ENCODE measurements at places on chromosomes 1 and 21.

- DNase-seq = no peak
Observed at GRCh38 chr1:201631037-201631436, 92.1 kb downstream of the NAV1 start.

- DNase-seq = no peak
Observed at GRCh38 chr1:213331631-213332175, 280.7 kb downstream of the RPS6KC1 start.

DNA sequence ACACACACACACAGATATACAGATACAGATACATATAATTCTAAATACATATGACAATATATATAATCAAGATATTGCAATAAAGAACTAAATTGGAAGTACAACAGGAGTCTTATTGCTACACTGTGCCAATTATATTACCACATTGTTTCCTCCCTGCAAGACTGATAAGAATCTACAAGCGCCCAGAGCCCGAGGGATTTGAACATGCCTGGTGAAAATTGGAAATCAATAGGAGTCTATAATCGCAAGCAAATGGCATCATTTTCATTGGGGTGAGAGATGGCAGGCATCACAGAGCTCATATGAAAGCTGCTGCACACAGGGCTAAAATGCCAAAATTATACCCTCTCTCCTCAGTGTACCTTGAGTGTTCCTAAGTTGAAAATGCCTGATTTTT, 152.9 kb upstream of the PTBP2 start:
- no peak for DNase-seq

DNA sequence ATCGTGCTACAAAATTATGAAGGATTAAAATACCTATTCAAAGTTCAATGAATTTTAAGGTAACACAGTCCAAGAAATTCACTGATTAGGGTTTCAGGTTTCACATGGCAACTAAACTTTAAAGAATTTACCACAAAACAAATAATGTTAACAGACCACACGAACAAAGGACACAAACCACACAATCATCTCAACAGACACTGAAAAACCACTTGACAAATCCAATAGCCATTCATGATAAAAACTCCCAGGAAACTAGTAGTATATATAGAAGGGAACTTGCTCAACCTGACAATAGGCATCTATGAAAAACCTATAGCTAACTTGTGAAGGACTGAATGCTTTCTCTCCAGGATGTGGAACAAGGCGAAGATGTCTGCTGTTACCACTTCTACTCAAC, 21.1 kb upstream of the SH2D5 start:
- DNase-seq = no peak

DNA sequence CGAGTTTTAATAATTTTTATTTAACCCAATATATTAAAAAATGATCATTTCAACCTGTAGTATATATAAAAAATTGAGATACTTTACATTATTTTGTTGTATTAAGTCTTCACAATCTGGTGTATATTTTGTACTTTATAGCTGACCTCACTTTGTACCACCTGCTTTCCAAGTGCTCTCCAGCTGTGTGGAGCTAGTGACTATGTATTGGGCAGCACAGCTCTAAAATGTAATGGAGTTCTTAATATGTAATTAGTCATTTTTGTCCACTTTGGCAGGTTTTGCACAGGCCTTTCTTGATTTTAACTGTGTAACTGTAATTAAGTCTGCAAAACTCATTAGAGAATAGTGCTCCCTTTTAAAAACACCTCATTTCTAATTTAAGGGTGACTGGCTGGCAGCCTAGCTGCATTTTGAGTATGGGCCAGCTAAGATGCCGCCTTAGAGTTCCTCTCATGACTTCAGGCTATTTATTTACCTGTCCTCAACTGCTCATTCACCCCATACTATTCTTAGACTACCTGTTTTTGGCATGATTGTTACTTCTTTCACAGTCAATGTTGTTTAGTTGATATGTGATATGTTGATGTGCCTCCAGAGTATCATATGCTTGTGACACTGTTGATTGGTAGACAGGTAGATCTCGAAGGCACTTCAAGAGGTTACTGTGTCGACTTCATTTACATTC, 43.2 kb downstream of the ZYG11B start:
- DNase-seq = no peak

DNA sequence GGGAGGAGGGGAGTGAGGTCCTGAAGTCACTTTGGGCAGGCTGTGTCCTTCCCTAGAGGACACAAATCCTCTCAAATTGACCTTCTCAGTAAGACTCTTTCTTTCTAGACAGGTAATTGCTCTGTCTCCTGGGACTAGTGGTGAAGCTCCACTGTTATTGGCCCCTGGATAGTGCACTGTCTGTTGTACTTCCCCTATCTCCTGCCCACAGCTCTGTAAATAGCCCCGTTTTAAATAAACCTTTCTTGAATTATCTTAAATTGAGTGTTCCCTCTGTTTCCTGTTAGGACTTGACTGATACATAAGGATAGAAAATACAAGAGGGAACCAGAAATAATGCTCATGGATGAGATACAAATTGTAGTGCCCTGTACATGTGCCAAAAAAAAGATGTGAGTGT, 229.5 kb upstream of the USP24 start:
- DNase-seq = no peak

GRCh38 chr1:40381268-40382107, 8.0 kb downstream of the SMAP2 start:
- DNase-seq = no peak

DNA sequence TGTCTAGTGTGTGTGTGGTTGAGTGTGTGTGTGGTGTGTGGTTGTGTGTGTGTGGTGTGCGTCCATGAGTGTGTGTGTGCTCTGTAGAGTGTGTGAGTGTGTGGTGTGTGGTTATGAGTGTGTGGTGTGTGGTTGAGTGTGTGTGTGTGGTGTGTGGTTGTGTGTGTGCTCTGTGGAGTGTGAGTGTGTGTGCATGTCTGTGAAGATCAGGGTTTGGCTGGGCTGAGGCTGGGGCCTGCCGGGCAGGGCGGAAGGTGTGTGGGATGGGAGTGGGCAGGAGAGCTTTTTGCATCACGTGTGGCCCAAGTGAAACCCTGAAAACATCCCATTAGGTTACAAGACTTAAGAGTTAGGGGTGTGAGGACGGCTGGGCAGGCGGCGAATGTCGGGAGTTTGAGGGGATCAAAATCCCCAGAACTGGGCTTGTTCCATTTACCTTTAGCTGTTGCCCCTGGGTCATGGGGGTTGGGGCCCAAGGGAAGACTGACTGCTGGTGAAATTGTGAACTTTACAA, 2.9 kb upstream of the FCMR start:
- no peak for DNase-seq

DNA sequence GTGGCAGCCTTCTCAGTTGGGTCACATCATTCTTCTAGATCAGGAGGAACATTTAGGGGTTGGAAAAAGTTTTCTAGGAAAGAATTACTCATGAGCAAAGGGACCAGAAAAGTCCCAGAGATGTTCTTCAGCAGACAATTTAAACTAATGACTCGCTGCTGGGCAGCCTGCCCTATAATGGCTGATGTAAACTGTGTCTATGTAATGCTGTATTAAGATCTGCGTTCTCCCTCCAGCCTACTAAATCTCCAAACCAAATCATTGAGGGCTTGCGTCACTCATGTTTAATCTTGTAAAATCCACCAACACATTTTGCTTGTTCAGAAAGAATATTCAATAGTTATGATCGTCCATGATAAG, 92.1 kb downstream of the LRRC8C start:
- no peak for DNase-seq

DNA sequence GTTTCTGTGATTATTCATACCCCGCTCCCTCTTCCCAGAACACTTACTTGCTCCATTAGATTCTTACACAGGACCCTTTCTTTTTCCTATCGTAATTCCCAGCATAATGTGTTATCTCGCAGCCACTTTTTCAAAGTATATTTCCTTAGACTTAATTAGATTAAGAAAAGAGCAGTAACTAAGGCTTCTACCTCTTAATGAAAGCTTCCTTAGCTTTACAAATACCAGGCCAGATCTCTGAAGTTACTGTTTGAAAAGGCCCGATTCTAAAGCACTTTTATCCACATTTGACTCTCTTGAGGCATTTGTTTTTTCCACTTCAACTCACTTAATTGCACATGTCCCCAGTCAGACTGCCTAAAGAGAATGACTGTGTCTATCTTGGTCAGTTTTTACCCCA, 1264.3 kb upstream of the ADGRL2 start:
- DNase-seq = no peak

GRCh38 chr1:48190881-48191280, 31.6 kb upstream of the SLC5A9 start:
- no peak for DNase-seq
